Stimulated activated CD8-positive, alpha-beta memory T cell treated with anti-CD3 and anti-CD28 coated beads, Interleukin-4, amount 100 ng/mL, for 24 hours (primary cell): ENCODE measurements at places on chromosomes 13 and 19.

DNA sequence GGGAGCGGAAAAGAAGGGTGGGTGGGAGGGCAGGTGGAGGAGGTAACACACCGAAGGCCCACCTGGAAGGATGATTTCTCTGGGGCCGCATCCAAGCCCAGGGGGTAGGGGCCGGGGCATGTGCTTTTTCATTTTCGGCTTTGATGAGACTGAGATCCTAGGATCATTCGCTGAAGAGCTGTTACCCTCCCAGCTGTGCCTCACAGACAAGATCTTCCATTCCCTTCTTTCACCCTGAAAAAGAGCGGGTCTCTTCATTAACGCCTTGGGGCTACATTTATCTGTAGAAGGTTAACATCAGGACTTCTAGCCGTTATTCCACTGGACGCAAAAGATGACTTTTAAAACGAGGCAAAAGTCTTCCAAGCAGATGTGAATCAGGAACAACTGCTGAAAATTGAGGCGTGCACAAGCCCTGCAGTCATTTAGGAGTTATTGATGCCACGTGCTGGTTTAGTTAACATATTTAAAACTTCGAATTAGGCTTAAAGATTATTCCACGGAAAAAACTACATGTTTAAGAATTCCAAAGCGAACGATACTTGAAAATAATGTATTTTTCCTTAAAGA is 1.1 kb downstream of the LMO7 start:
- DNase-seq, result no peak

GRCh38 chr19:34332027-34332760 is 32.8 kb upstream of the GPI start:
- DNase-seq, result no peak

- DNase-seq, result peak; percentile 68
Measured at GRCh38 chr19:18340190-18340989, at the start of gene PGPEP1. Gene PGPEP1 (plus strand): TSS chr19:18340598. CDS start chr19:18340682, 84 bp downstream.

DNA sequence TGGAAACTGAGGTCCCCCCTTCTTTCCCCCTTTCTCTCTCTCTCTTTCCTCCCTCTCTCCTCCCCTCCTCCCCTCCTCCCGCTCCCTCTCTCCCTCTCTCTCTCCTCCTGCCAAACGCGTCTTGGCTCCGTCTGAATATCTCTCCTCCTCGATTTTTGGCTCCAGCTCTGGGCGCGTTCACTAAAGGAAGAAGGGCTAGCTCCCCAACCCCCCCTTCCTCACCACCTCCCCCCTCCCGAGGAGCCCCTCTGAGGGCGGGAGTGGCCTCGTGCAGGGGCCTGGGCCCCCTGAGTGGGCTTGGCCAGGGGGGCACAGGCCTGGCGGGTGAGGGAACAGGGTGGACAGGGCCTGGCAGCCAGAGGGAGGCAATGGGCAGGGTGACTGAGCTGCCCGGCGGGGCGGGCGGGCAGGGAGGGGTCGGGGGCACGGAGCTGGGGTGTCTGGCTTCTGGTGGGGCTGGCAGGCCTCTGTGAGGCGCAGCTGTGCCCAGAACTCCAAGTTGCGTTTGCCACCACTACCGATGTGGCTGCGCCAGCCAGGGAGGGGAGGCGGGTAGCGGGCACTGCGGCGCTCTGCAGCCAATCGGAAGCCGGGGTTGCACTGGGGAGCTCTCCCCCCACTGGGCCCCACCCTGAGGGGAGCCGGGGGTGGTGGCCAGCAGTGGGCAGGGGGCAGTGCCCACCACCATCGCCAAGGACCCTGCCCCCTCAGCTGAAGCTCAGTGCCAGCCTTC is 7.1 kb downstream of the NFIX start:
- DNase-seq, result no peak

GRCh38 chr19:35153701-35154524 is 622 bp upstream of the FXYD5 start:
- DNase-seq, result peak; percentile 67

DNA sequence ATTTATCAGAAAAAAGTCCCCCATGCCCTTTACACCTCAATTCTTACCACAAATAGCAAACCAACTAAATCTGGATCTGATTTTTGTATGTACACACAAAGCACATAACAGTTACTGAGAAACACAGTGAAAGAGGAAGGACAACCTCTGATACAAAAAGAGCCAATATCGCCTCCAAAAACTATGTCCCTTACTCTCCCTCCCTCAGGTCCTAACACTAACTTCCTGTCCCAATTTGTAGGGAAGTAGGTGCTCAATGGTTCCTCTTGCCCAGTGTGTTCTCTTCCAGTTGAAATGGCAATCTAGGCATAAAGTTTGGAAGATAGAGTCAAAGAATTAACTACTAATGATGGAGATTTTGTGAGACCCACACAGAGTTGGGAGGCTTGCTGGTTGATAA is 15.8 kb upstream of the FPR3 start:
- DNase-seq, result no peak

GRCh38 chr13:52797176-52797575 is 51.3 kb downstream of the PCDH8 start:
- DNase-seq, result no peak

DNA sequence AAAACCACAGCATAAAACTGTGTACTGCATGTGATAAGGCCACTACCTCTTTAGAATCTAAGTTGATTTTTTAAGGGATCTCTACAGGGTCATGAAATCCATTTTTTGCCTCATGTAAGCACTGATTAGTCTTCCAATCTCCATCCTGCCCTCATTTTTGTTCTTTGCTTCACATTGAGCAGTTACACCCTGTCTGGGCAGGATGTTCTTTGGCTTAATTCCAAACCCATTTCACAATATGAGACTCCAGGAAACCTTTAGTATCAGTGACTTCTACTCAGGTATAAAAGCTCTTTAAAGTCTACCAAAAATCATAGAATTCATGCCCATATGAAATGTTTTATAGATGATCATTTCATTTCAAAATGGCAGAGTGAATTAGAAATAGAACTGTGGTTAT is 592.6 kb downstream of the TBC1D4 start:
- DNase-seq, result no peak

DNA sequence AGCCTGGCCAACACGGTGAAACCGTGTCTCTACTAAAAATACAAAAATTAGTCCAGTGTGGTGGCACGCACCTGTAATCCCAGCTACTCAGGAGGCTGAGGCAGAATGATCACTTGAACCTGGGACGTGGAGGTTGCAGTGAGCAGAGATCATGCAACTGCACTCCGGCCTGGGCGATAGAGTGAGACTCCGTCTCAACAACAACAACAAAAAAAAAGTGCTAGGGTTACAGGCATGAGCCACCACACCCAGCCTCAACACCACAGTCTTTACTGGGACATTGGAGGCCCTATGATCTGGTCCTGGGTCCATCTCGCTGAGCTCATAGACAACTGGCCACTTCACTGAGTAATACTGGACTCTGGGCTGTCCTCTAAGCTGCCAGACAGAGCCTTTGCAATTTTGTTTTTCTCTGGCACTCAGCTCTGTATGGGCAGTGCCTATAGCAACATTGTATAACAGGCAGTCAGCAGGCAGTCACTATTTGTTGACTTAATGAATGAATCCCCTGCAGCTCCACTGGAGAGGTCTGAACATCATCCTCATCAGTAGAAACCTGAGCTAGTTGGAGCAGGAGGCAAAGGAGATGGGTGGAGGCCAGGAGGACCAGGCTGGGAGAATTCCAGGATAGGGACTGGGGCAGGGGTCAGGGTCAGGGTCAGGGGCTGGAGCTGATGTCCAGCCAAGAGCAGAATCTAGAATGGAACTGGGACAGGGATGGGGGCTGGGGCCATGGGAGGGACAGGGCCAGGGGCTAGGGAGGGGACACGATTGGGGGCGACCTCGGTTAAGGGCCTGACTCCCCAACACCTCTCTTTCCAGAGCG is 8.1 kb downstream of the BLOC1S3 start:
- DNase-seq, result no peak

- DNase-seq, result no peak
Measured at GRCh38 chr19:13599681-13600080, 93.4 kb upstream of the CACNA1A start.

DNA sequence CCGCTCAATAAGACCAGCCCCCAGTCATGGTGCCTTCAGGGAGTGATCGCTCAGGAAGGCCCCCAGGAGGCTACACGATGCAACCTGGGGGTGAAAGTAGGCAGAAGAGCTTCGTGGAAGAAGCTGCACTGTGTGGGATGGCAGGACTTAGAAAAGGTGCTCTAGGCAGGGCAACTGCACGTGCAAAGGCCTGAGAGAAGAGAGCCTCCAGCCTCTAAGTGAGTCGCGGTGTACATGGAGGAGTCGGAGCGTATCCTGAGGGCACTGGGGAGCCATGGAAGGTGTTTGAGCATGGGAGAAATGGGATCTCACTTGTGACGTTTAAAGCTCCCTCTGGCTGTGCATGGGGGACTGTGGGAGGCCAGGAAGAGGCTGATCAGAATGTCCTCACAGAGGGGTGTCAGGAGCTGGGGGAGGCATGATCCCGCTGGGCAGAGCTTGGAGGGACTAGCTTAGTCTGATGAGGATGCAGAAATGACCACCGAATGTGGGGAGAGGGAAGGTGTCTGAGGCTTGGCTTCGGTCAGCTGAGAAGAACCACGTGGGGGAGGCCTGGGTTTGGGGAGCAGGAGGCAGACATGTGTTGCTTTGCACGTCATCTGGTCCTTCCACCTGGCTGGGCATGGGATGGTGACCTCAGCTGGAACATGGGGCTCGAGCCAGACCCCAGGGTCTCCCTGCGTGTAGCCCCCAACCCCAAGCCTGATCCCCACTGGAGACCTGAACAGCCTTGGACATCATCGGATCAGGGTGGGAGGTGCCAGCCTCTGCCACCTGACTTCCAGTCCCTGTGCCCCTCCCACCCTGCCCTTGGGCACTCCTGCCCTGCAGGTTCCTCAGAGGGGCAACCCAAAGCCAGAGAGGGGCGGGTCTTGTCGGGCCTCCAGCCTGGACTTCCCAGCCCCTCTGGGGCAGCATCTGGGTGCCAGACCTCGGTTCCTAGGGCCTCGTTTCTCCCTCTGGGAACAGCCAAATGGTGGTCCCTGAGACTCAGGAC is 1.1 kb downstream of the APC2 start:
- DNase-seq, result no peak

DNA sequence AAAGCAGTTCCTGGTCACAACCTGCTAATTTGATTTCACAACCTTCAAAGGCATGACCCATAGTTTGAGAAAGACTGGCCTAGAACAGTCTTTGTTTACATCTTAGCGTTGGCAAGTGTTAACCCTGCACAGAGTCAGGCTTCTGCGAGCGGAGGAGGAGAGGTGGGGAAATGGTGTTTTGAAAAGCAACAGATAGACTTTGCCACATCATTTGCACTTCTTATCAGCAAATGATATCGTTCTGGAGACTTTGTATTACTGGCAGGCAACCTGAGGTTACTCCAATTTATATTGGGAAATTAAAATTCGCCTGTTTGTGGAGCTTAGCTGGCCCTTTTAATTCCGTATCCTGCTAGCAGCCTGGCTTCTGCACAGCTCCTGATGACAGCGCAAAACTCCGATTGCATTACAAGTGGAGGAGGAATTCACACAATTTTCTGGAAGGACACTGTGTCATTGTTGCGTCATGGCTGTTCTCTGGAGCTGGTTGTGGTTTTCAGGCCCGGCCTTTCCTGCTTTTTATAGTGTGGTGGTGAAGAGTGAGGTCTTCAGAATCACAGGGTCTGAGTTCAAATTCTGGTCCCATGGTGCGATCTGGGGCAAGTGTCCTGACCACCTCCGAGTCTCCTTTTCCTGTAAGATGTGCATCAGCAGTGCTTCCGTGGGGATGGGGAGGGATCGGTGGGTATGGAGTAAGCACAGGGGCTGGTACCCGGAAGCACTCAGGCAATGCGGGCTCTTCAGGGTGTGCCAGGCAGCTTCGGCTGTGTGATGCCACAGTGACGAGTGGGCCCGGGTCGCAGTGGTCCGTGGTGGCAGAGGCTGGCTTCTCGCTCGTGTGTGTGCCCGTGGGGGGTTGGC is 49.1 kb upstream of the EHD2 start:
- no peak for DNase-seq

DNA sequence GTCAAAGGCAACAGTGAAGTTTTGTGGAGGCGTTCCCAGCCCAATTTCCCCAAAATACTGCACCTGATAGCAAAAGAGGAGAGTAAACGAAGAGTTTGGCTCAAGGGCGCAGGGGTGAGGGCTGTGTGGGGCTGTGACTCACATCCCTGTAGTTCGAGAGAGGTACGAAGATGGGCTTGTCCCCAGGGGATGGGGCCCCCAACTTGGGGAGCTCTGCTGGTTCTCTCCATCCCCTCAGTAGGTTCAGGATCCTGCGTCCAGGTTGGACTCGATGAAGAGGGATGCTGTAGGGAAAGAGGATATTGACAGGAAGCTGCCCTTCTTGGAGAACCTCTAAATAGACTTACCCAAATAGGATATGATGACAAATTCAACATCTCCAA is 3.4 kb downstream of the NAPSA start:
- DNase-seq, result no peak

- DNase-seq, result no peak
Measured at GRCh38 chr19:1449467-1450442, at the start of gene APC2. Gene APC2 (plus strand): TSS chr19:1450121. CDS start chr19:1453002, 2,881 bp downstream.

- DNase-seq, result no peak
Measured at GRCh38 chr19:7292950-7293761, 1.1 kb downstream of the INSR start.

DNA sequence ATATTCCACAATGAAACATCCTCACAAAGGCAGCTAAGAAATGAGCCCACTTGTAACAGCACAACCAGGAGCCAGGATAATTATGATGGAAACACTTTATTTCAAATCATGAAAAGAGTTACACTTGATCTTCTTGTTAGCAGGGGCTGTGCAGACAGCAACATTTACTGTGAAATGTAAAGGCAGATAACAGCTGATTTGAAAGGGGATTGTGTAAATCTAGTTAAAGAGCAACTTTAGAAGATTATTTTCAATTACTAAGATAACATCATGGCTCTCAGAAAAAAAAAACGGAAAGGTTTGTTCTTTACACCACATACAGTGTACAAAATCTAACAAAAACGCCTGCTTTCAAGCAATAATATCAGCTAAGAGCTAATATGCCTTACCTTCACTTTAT is 22.4 kb downstream of the ENOX1 start:
- DNase-seq, result no peak

- no peak for DNase-seq
Measured at GRCh38 chr19:7915250-7916102, 846 bp downstream of the TGFBR3L start.

GRCh38 chr13:38141792-38142191 is 207.9 kb upstream of the UFM1 start:
- no peak for DNase-seq
